ENCODE measurements at places on chromosomes 6 and 20.

GRCh38 chr6:11423667-11424066 is 113.9 kb upstream of the TMEM170B start:
- DNase-seq, result no peak

GRCh38 chr6:94769197-94769596 is 808.1 kb upstream of the MANEA start:
- DNase-seq, result no peak

DNA sequence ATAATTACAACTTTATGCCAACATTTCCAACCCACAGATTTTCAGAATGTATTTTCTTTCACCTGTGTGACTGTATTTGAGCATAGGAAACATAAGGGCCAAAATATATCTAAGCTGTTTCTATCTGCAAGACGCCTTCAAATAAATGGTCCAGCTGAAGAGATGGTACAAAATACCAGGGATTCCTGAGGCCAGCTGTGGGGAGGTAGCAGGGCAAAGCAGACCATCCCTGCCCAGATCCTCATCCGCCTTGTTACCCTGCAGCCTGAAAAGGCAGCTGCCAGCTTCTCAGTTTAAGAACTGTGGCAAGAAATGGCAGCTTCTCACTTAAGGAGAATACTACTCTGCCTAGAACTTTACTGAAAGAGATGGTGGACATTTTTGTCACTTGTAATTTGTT is 143.3 kb downstream of the KHDC1L start:
- DNase-seq, result no peak

DNA sequence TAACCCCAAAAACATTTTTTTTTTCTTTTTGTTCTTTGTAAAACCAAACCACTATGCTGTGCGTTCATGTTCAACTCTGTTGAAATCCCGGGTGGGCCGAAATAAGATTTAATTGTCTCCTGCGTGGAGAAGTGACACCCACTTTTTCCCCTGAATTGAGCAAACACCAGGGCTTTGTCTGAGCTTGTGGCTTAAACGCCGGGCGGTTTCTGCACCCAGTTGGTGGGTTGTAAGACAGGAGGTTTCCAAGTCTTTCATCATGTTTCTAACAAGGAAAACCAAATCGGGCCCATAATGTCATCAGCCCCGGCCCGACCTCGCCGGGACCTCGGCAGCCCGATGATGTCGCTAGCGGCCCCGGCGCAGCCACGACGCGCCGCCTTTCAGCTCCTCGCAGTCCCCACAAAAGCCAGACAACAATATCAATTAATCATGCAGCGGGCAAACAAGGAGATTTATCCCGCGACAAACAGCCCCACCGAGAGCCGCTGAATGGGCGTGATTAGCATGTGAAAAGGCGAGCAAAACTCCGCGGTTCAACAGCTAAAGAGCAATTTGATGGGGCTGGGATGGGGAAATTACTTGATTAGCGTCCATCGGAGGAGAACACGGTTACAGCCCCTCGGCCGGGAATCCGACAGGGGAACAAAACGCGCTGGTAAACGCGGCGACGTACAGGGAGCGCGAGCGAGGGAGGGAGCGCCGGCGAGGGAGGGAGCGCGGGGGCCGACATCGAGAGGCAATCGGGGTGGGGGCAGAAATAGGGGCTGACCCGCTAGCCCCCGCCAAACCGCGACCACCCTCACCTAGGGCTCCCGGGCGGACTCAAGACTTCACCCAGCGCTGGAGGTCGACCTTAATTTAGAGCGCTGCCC is 5.3 kb downstream of the LINC00237 start:
- DNase-seq, result no peak

DNA sequence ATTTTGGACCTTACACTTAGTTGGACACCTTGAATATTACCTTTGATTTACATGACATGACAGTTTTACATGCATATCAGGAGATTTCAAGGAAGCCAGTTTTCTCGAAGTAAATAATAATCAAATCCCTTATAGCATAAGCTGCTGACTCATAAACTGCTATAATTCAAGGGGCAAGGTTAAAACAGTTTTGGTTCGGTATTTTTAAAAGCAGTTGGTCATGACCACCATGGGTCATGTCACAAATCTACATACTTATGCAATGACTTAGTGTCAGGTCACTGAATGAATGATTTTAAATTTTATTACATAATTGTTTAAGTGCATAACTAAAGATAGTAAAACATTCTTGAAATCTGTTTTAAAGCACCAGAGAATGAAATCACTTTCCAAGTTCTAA is 158.0 kb downstream of the DST start:
- DNase-seq, result no peak

DNA sequence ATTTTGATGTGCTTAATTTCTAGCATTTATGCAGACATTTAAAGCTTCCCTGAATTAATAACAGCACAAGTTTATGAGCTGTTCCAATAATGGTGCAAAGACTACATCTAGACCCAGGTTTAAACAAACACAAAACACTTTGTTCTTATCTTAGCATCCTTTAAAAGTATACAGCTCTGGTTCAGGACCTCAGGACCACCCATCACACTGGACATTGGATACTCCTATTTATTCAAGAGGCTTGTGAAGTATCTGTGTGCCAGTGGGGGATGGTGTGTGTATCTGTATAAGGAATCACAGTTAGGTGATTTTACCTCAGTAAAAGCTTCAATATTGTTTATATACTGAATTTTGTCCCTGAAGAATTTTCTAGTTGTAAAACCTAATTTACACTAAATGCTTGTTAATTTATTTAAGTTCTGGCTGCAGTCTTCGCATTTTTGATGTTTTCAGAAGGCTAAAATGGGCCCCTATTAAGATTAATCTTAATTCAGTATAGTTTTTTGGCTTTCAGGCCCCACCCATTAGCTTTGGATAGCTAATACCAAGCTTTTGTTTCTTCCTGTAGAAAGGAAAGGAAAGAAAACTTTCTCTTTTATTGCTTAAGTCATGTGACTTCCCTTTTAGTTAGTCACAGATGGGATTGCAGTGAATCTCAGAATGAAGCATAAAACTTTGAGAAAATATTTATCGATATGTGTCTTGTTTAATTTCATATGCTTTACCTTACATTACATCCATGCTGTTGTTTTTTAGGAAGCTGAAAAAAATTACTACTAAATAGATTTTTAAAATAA is 13.1 kb downstream of the LIN28B start:
- DNase-seq, result no peak

DNA sequence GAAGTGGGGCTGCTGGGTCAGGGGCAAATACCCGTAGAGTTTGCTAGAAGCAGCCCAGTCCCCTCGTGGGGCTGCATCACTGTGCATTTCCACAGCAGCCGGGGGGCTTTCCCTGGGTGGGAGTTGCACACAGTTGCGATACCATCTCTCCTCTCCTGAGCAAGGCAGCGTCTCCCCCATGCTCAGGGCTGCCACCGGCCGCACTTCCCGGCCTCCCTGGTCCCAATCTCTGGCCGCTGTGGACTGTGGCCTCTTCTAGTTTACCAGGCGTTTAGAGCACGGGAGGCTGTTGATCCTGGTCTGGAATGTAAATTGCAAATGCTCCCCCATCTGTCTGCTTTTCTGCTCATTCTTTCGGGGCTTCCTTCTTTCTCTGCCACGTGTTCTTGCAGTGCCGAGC is 31.1 kb downstream of the OSBPL2 start:
- DNase-seq, result no peak

DNA sequence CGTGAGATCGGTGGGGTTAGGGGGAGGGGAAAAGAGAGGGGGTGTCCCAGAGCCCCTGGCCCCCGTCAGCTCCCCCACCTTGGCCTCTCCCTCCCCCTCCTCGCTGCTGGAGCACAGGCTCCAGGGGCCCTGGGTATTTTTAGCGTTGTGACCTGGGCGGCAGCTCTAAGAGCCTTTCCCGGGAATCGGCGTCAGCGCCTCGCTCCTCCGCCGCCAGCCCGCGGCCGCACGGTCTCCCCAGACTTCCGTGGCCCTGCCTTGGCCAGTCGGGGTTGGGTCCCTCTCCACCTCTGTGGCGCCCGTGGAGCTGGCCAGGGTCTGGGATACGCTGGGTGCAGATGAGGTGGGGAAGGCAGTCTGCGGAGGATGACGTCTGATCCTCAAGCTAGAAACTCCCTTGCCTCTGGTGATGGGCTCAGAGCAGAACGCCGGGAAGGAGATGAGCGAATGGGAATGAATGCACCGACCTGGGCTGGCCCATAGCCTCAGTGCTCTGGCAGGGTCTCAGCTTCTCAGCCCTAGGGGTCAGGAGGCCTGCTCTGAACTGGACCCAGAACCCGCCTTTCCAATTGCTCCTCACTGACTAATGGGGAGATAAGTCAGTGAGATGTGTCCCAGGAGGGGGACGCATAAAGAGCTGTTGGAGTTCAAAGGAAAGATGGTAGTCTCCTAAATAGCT is 883 bp upstream of the DBNDD2 start:
- no peak for DNase-seq

- DNase-seq, result no peak
Observed at GRCh38 chr6:111658462-111659154, 52.9 kb upstream of the TRAF3IP2 start.

DNA sequence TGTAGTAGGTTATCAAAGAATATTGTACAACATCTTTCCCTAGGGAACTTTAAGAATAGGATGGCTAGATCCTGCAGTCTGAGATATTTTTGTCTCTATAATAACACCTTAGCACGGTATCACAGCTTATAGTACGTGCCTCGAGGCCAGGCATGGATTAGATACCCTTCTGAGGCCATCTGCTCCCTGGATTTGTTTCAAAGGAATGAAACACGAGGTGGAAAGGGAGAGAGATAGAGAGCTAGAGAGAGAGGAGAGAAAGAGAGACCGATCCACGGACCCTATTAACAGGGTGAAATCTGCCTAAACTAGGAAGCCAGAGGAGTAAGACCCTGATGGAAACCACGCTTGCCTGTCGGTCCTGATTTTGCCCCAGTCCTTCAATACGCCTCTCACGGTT is 92.5 kb downstream of the CD83 start:
- DNase-seq, result peak; percentile 13

DNA sequence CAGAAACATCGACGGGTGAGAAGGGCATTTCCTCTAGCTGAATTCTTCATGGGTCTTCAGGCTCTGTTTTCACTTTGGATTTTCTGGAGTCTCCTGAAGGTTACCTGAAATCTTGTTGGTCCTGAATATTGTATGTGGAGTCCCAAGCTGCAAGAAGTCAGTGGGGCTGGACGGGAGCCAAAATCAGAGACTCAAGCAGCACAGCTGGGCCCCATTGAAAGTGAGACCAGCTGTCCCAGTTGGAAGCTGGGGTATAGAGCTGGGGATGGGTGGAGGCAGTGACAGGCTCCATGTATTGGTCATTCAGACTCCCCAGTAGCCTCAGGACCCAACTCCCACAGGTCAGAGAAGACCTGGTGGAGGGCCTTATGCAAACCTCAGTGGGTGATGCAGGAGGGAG is 111.3 kb upstream of the MLN start:
- DNase-seq, result no peak

DNA sequence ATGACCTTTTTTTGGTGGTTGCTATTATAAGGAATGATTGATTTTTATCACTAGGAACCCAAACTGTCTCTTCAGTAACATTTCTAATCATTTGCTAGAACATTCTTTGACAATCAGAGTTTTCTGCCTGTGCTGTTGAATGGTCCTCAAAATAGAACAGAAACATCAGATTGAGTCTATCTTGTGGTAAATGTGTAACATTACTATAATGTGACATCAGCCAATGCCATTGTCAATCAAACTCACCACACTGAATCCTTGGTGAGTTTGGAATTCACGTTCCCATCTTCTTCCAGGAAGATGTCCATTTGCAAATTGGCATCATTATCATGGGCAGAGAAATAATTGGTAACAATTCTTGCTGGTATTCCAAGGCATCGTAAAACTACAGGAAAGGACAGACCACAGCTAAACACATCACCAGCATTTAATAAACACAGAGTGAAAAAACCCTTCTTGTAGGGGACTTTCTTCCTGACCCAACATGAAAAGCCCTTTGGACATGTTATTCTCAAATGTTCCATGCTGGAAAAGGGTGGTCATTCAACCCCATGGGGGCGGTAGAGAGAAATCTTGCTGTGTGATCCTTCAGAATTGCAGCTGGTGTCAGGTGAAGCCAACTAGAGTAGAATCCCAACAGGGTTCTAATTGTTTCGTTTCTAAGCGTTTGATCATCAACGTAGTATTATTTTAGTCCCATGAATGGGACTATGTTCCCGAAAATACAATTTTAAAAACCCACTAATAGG is 98.5 kb downstream of the F13A1 start:
- DNase-seq, result no peak

DNA sequence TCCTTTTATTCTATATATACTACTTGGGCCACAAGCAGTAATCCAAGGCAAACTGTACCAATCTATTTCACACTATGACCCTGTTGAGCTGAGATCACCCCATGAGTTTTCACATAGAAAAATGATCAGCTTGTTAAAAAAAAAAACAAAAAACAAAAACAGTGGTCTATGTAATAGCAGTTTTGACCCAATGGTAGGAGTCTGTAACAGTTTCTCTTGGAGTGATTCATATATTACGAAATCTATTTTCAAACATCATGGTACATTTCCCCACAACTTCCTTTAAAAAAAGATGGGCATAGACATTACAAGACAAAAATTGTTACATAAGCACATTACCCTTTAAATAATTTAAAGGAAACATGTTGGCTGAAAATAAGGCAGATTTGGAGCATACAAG is 78.1 kb downstream of the PRSS35 start:
- DNase-seq, result no peak

DNA sequence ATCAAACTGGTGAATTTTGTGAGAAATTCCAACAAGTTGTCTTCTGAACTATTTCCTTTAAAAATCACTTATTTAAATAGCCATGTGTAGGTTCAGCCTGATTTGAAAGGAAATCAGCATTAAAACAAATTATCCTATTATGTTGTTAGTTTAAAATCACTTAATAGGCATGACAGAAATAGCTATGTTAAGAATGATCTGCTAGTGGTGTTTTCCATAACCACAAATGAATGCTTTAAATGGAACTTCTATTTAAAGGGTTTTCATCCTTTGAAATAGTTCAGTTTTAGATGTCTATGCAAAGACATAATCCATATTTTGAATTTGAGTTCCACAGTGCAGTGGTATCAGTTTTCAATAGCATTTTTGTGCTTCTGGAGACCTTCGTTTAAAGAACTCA is 120.1 kb downstream of the PLEKHG1 start:
- DNase-seq, result no peak

- DNase-seq, result no peak
Observed at GRCh38 chr6:34202329-34203201, 34.1 kb upstream of the HMGA1 start.

Measured in NCI-H1694 (cell line).